ENCODE measurements at places on chromosomes 7 and 10.
A peak's percentile ranks its signal among the peaks of the same experiment; 100 is the strongest.

GRCh38 chr7:150766334-150766709 is 29.1 kb downstream of the GIMAP5 start:
- no peak for DNase-seq

- no peak for DNase-seq
Observed at GRCh38 chr7:103501206-103501605, 55.2 kb upstream of the SLC26A5 start.

DNA sequence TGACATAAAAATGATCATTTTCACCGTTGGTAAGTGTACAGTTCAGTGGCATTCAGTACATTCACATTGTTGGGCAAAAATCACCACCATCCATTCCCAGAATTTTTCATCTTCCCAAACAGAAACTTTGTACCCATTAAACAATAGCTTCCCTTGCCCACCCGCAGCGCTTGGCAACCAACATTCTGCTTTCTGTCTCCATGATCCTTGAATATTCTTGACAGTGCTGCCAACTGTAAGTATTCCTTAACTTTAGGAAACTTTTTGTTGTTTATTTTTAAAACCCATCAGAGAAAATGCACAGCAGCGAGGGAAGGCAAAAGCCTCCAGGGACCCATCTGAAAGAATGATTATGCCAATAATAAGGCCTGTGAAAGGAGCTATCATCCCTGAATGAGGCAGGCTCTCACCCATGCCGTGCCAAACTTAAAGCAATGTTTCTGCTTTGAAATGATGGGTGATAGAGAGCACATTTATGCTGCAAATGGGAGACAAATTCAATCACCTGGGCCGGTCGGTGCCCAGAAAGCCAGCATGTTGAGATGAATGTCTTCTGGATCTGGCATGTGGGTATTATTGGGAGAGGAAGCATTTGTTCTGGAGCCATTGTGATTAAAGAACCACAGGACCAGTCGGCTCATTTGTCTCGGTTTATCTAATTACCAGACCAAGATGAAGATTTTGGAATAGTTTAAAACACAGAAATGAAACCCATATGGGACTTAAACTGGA is 202.1 kb upstream of the NPVF start:
- DNase-seq, result no peak

GRCh38 chr7:25149836-25150235 is 24.8 kb upstream of the CYCS start:
- no peak for DNase-seq

DNA sequence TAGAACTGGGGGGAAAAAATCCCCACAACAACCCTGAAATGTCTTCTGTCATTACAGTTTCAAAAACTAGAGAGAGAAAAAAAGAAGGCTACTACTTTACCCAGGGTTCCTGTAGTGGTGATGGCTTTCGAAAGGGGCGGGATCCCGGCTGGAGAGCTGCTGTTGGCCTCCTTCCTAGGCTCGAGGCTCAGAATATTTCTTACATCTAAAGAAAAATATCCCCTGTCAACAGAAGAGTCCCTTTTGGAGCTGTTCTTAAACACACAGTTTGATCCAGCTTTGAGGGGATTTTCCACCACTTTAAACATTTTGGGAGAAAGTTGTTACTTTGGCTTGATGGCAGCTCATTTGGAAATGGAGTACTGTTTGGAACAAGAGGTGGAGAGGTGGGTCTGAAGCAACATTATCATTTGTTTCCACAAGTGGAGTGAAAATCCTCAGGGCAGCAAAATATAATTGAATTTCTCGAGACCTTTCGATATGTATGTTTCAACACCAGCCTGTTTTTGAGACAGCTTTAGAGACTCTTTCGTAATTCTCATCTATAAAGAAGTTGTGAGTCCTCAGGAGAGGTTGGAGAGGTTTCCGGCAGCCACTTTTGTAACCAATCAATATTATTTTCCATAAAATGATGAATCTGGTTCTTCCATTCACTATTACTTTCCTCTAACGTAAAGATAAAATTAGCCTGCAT is 5.1 kb downstream of the HOXA13 start:
- no peak for DNase-seq

GRCh38 chr7:155193716-155194115 is 104.0 kb upstream of the INSIG1 start:
- no peak for DNase-seq

GRCh38 chr10:75283671-75284470 is 48.1 kb upstream of the COMTD1 start:
- DNase-seq, result no peak

DNA sequence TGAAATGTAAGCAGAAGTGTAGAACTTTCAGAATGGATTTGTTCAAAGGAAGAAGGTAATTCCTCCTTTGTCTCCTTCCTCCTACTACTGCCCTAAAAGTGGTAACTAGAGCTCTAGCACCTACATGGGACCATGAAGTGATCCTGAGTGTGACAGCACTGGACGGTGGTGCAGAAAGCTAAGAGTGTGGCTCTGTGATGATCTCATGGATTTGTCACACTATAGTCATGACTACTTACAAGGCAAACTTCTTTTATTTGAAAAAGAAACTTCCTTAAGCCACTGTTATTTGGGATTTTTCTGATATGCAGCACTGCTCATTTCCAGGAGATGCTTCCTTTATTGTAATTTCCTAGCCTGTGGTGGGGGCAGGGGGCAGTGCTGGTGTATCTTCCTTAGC is 5.8 kb upstream of the FHIP2A start:
- DNase-seq, result no peak

DNA sequence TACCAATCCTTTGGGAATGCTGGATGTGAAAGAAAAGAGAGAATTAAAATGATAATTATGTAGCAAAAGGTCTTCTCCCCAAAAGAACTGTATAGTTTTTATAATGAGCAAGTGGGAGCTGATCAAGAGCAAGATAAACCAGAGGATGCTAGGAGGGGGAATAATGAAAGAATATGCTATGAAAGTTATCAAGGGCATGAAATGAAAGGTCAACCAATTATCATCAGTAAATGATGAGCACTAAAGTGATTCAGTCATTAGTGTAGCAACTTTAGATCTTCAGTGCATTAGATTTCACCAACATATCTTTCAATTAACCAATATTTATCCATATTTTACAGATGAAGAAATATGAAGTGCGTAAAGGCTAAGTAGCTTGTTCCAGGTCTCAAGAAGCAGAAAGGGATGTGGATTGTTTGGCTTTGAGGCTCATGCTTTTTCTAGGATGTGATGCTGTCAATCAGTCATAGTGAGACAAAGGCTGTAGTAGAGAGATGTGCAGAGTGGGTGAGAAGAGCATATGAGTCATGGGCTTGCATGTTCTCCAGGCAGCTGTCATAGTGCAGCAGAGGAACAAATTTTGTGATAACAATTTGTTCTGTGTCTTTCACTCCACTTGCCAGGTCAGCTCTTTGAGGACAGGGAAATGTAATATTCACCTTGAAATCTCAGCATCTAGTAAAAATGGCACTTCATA is 5.7 kb upstream of the OR2F2 start:
- no peak for DNase-seq

- DNase-seq, result no peak
Observed at GRCh38 chr10:119241066-119241465, 33.7 kb downstream of the GRK5 start.

DNA sequence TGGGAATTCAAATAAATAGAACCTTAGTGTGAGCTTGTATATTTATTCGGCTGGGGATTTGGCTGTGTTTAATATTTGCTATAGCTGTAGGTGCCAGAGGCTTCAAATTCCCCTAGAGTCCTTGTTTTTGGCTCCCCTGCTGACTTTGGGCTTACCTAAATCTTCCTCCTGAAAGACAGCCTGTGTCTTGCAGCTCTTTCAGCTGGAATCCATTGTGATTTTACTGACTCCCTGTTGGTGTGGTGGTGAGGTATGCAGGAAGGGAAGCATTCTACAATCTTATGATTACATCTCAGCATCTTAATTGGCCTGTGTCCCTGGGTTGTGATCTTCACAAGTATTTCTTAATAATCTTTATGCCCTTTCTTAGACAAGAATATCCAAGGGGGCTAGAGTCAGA is 25.9 kb downstream of the FOXI2 start:
- DNase-seq, result no peak

- no peak for DNase-seq
Observed at GRCh38 chr10:7029672-7030071, 381.2 kb downstream of the SFMBT2 start.

- no peak for DNase-seq
Observed at GRCh38 chr7:114819616-114820362, 102.1 kb upstream of the MDFIC start.

- DNase-seq, result no peak
Observed at GRCh38 chr7:76285604-76286374, 16.7 kb upstream of the HSPB1 start.

GRCh38 chr7:137471128-137471527 is 127.6 kb upstream of the PTN start:
- no peak for DNase-seq

- no peak for DNase-seq
Observed at GRCh38 chr7:36205803-36206202, 52.7 kb downstream of the EEPD1 start.

DNA sequence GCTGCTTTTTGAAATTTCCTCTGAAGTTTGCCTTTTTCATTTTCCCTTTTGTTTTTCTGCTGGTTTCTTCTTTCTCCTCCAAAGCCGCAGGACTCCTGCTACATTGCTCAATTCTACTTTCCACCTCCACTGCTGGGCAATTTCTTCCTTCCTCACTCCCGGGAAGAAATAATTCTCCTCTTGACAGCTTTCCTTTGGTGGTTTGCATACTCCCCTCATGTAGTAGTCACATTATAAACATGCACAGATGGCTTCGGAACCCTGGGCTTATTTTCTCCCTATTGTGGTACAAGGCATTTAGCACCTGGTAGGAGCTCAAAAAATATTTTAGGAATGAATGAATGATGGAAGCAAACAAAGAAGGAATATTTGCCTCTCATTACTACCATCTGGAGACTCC is 977.2 kb downstream of the LRMDA start:
- DNase-seq, result no peak

DNA sequence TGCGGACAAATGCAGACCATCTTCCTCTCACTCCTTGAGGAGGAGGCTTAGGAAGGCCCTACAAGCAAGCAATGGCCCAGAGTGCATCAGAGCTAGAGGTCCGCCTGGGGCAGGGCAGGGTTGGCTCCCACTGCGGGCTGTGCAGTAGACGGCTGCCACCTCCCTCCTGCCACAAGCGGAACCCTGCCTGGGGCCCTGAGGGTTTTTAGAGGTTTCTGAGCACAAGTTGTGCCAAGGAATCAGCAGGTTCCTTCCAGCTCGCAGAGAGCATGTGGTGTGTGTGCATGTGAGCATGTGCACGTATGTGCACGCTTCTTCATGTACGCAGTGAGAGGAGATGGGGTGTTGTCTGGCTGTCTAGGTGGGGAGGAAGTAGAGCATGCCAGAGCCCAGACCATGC is 25.9 kb upstream of the SMARCD3 start:
- no peak for DNase-seq

DNA sequence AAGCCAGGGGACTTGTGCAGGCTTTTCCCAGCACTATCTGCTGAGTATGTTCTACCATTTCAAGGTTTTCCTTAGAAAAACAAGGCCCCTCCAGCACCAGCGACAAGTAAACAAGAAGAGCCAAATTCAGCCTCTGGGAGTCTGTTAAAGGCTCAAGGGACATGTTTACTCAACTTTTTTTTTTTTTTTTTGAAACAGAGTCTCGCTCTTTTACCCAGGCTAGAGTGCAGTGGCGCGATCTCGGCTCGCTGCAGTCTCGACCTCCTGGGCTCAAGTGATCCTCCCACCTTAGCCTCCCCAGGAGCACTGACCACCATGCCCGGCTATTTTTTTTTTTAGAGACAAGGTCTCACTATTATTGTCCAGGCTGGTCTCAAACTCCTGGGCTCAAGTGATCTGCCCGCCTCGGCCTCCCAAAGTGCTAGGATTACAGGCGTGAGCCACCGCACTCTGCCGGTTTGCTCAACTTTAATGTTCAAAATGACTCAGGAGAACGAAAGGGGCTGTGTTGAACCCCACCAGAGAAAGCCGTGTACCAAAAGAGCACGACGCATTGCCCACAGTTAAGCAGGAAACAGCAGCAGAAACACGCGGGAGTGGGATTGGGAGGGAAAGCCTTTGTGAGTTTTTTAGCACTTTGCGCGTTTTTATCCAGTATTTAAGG is 772 bp downstream of the PRDX3 start:
- peak; percentile 16 for DNase-seq

DNA sequence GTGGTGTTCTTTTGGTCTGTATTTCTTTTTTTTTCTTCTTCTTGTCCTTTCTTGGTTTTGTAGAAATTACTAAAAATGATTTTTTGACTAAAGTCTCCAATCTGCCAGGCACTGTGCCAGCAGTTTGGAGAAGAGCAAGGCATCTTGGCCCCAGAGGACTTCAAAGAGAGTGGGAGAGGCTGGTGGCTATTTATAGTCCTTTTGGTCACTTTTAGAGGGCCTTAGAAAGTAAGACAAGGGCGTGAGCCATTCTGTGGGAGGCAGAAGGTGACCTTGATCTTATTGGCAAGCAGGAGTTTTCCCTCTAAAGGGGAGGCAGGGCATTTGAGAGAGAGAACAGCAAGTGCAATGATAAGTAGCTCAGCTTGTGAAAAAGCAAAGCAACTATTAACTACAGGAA is 211.9 kb downstream of the GALNT17 start:
- no peak for DNase-seq

GRCh38 chr10:90849956-90850749 is 7.7 kb downstream of the HTR7 start:
- no peak for DNase-seq

- DNase-seq, result no peak
Observed at GRCh38 chr7:25288556-25289307, 60.4 kb upstream of the NPVF start.

GRCh38 chr7:73891178-73891885 is 30.4 kb downstream of the TMEM270 start:
- no peak for DNase-seq

DNA sequence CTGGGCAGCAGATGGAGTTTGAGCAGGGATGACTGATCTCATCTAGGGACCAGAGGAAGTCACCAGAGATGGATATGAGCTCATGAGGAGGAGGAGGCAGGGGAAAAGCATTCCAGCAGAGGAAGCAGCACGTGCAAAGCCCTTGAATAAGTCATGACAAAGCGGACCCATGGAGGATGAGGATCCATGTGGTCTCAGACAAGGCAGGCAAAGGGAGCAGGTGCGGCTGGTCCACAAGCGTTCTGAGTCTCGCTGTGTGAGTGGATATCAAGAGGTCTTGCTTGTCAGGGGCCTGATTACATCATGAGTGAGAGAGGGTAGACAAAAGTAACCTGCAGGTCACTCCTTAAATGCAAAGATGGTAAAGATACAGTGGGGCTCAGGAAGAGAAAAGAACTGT is 307.6 kb downstream of the GRID1 start:
- no peak for DNase-seq

GRCh38 chr7:45575501-45576248 is 1.5 kb downstream of the ADCY1 start:
- no peak for DNase-seq

DNA sequence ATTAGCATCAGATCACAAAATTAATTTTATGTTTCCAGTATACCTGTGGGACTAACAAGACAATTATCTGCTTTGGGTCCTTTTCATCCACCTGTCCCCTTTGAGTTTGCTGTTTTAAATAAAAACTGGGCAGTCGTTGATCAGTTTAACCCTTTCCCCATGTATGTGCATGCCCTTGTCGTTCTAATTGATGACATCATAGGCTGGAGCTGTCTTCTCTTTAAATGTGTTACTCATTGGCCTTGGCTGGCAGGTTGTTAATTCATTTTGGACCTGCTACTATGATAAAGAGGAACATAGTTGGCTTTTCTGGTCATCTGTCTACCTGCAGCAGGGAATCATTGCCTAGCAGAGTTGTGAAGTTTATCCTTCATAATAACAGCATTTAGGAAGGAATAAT is 53.8 kb downstream of the TASOR2 start:
- DNase-seq, result no peak

- no peak for DNase-seq
Observed at GRCh38 chr10:110684800-110685446, 40.8 kb downstream of the RBM20 start.
